ENCODE measurements at places on chromosomes 4 and X.
A peak's percentile ranks its signal among the peaks of the same experiment; 100 is the strongest.

DNA sequence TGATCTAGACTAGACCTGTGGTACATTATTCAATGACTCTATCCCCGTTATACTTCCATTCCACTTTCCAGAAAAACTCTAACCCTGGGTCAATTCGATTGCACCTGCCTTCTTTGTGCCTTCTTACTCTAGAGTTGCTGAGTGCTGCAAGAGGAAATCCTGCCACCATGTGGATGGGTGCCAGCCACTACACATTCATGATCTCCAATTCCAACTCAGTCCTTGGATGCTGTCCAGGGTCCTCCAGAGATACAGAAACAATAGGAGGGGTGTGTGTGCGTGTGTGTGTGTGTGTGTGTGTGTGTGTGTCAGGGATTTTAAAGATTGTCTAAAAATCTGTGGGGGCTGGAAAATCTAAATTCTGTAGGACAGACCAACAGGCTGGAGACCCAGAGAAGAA lies 42.9 kb upstream of the INTS6L start:
- DNase-seq = peak; percentile 89

GRCh38 chrX:25941087-25941486 lies 197.1 kb upstream of the MAGEB18 start:
- no peak for DNase-seq

DNA sequence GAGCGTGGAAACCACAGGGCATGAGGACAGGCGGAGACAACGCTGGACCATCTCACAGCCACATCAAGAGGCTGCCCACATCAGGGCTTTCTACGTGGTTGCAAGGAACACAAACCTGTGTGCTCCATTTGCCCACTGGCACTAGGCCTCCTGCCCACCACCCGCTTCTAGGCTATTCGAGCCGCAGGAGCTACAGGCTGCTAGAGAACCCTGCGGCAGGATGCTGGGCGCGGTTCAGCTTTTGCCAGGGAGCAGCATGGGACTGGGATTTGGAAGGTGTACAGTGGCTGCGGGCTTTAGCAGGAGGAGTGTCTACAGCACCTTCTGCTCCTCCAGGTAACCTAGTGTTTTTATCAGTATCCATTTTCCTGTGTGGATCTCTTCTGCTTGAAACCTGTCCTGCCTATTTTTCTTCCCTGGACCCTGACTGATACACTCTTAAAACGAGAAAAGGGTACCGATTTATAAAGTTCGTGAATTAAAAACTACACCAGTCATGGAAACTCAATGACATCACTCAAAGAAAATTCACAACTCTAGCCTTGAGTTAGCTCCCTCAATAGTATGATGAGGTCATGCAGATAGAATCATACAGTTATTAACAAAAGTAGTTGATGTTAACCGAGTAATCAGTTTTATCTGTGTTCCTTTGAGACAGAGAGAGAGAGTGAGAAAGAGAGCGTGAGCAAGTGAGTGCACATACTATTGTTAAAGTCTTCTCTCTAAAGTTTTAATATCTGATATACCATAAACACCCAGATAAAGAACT lies 12.8 kb downstream of the NOP14 start:
- DNase-seq = no peak

GRCh38 chr4:71711044-71711984 lies 72.6 kb downstream of the GC start:
- DNase-seq = no peak

DNA sequence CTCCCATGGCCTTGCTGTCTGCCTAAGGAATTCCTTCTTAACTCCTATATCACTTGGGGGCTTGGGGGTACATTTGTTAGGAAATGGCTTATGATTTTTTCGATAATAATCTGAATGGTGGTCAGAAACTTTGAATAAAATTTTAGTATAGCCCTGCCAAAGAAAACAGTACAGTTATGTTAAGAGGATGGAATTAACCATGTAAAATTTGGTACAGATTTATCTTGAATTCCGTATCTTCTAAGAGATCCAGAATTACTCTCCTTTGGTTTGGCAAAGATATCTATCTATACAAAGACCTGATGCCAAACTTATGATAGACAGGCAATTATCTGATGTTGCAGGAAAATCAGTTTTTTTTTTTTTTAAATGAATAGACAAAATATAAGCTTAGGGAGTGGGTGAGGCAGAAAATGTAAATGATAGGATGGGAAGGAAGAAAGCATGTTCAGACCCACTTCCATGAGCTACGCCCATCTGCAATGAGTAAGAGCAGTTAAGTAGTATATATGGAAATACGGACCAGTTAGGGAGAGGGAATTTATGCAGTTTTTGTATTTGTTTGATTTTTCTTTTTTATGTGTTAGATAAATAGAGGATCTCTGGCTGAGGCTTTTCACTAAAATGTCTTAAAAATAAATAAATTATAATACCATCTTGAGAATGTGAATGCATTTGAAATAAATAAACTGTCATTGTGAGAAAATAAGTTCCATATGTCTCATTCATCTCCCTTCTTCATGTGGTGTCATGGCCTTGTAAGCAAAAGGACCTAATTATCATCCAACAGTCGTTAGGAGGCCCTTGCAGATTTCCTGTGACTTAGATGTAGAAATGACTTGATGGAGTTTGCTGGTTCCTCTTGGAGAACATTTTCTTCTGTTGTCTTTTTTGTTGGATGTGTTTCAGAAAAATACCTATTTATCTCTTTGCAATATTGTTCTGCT lies 389.6 kb downstream of the ARHGAP24 start:
- no peak for DNase-seq

Data from kidney (tissue), 22 donors.